ENCODE measurements at places on chromosomes 2 and 18.

- no peak for DNase-seq
Measured at GRCh38 chr2:118496870-118497611, 350.4 kb downstream of the EN1 start.

DNA sequence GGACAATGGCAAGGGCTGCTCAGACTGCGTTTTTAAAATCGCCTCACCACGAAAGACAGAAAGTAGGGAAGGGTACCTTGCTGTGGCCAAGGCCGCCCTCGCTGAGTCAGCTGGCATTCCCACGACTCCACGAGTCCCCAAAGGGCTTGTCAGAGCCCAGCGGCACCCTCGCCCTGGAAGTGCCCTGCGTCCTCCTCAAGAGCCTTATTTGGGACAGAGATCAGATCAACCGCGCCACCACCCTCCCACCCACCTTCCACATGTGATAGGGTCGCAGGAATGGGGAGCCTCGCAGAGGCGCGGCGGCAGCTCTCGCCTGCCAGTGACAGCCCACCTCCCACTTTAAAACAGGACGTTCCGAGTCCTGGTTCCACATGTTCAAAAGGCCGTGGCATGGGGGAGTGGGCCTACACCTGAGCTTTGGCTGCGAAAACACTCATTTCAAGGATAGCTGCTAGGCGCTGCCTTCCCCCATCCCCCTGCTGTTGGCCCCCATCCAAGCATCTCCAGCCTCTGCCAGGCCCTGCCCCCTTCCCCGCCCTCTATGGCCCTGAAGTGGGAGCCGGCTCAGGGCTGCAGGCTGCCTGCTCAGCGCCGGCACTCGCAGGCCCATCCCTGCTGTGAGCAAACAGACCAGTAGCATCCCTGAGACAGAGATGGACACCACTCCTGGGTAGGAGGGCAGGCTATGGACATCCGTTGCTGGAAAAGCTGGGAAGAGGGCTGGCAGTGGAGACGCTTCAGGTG lies 38.1 kb upstream of the ARHGEF4 start:
- DNase-seq = no peak

DNA sequence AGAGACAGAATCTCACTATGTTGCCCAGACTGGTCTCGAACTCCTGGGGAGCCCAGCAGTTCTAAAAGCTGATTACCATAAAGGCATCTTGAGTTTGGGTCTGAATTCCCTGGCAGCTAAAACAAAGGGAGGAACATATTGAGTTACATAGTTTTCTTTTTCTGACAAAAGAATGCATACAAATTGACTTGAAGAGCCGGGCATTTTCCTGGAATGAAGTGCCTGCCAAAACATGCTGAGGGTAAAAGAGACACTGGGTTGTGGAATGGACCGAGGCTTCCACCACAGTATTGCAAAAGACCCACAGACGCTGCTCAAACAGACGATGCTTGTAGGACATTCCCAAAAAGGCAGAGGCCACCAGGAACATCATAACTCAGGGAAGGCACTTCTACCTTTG lies 35.1 kb upstream of the ROCK2 start:
- DNase-seq = no peak

- DNase-seq = no peak
Measured at GRCh38 chr2:161990741-161991140, 83.3 kb downstream of the DPP4 start.

GRCh38 chr2:108354136-108354535 lies 23.6 kb upstream of the SULT1C4 start:
- DNase-seq = no peak

DNA sequence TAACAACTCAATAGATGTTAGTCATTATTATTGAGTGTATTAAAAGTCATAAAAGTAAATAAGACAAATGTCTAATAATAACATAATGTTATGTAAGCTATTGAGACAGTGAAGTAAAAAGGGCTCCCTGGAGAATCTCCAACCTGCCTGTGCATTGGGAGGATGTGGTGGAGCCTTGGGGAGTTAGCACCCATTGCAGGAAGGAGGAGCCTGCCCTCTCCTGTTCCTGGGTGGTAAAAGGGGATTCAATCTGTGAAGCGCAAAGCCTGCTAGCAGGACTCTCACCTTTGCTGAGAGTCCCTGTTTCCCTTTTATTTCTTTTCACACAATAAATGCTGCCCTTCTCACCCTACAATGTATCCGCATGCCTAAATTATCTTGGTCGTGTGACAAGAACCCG lies 206.1 kb downstream of the RAB3GAP1 start:
- no peak for DNase-seq

DNA sequence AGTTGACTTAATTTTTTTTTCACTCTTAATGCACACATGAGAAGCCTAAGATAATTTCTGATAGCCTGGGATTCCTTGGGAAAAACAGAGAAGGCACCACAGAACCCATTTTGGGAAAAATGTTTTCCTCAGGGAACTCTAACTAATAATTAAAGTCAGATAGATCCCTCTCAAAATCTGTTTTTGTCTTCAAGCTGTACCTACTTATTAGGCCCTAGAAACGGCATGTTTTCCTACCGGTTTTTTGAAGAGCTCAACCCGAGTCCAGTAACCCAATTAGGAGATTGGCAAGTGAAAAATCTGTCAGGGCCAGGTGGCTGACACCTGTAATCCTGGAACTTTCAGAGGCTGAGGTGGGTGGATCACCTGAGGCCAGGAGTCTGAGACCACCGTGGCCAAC lies 16.1 kb upstream of the PDK1 start:
- DNase-seq = no peak

- DNase-seq = no peak
Measured at GRCh38 chr2:86284401-86284841, 53.0 kb downstream of the REEP1 start.

DNA sequence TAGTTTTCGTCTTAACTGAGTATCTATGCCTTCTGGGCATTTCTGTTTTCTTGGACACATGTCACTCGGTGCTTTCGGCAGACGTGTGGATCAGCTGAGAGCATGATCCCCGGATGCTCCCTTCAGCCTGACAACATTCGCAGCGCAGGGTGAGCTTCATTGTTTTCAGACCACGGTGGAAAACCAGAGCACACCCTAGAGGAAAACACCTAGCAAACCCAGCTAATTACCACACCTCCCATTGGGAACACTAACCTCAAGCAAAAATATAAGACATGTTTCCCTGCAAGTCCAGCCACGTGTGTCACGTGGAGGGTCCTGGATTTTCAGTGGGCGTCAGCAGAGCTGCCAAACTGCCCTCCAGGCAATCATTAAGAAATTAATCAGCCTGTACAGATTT lies 31.0 kb downstream of the ANKRD29 start:
- DNase-seq = no peak

DNA sequence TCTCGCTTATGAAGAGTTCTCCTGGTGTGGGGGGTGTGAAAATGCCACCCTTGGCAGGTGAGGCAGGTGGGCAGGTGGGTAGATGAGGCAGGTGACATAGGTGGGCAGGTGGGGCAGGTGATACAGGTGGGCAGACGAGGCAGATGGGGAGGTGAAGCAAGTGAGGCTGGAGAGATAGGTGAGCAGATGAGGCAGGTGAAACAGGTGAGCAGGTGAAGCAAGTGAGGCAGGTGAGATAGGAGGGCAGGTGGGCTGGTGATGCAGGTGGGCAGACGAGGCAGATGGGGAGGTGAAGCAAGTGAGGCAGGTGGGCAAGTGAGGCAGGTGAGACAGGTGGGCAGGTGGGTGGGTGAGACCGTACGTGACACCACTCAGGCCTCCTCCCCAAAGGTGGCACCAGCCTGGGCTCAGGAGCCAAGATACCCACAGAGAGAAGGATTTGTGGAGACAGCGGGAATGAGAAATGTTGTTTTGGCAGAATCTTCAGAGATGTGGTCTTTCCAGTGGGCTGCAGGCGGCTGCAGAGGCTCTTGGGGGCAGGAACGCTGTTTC lies 232.3 kb upstream of the MYT1L start:
- DNase-seq = no peak

DNA sequence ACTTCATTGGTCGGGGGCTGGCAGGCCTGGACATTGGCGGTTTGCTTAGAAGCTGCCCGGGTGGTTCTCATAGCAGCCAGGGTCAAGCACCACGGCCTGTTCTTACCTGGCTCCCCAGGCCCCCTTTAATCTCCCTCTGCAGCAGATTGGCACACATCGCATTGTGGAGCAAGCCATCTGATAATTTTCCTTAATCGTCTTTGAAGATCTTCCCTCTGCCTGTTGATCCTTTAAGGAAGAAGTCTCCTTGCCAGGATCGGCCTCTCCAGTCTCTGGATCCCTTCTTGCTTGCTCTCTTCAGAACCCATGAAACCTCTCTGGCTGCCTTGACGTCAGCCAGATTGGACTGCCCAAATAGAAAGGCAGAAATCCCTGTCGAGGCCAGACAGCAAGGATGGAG lies 75.8 kb downstream of the NEDD4L start:
- DNase-seq = no peak

All from activated T-cell treated with anti-CD3 and anti-CD28 coated beads, Interleukin-2, amount 50 U/mL, for 48 hours (primary cell).